ENCODE measurements at places on chromosomes 6 and 20.
A peak's percentile ranks its signal among the peaks of the same experiment; 100 is the strongest.

- no peak for DNase-seq
Measured at GRCh38 chr20:58829531-58829941, 21.2 kb downstream of the GNAS-AS1 start.

GRCh38 chr6:100228437-100228833 lies 234.4 kb upstream of the MCHR2 start:
- DNase-seq, result no peak

DNA sequence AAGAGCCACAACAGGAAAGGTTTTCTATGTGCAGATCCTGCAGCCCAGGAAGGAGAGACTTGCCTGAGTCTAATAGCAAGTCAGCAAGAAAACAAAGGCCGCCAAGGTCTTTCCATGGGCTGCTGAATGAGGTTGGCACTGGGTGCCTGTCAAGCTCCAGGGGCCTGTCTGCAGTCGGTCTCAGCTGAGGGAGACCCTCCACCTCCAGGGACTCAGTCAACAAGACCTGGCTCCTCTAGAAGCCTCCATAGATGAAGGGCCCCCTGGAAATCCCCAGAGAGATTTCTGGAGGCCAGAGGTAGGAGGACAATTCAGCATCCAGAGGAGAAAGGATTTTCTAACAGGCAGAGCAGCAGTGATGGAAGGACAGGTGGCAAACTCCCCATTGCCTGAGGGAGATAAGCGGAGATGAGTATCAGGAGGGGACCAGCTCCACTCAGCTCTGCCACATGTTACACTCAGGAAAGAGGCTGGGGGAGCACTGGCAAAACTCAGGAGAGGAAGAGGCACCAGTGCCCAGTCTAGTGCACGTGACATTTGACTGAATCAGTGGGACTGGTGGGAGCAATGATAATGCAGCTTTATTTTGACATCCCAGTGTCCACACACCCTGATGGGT lies 33.5 kb upstream of the FKBP1A start:
- DNase-seq, result no peak

DNA sequence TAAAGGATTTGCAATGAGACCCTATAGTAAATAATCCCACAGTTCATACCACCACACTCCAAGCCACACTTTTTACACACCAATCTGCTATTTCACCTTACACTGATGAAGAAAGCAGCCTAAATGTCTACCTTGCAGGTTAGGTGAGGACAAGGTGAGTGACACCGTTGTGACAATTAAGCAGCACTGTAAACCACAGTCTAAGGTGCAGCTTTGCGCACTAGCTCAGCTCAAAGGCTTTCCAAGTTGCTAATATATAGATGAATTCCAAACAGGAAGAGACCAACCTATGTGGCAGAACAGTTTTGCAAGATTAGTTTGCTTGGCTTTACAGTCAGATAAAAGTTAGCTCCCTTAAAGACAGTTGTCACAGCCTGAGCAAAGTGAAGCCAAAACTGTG lies 429.5 kb upstream of the MARCKS start:
- no peak for DNase-seq

- no peak for DNase-seq
Measured at GRCh38 chr20:56411759-56412472, at the start of gene CASS4. Gene CASS4 (plus strand): TSS chr20:56412260. CDS start chr20:56412459, 199 bp downstream.

DNA sequence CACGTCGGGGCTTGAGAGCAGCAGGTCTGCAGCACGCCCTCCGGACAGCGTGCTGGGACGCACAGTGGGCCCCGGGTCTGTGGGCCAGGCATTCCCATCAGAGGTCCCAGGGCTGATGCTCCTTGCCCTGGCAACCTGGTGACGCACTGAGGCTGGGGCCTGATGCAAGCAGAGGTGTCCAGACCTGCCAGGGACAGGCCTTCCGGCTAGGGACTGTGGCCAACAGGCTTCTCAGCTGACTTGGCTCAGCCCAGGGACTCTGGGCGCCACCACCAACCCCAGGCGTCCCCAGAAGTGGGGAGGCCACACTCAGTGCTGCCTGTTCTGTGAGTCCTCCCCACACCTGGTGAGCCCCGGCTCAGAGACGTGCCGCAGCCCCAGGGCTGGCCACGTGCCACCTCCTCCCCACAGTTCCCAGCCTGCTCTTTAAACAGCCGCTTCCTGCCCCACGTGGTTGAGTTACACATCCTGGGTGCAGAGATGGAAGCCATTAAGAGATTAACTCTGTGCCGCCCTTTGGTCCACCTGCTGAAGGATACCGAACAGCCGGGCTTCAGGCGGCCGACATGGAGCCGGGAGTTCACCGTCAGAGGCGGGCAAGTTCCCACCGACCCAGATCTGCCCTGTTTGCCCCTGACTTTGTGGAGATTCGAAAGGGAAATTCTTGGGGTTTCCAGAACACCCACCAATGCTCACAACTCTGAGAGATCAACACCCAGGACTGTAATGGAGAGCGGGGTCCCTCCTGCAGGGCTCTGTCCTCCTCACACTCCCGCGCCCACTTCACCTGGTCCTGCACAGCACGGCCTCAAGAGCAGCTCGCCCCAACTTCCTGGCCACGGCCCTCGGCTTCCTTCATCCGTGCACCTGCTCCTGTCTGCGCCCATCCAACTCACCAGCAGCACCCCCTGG lies 37.6 kb upstream of the ZBP1 start:
- peak; percentile 52 for DNase-seq

- no peak for DNase-seq
Measured at GRCh38 chr6:169224185-169224695, 29.4 kb downstream of the THBS2 start.

GRCh38 chr6:72861059-72861458 lies 239.2 kb downstream of the KCNQ5 start:
- no peak for DNase-seq

DNA sequence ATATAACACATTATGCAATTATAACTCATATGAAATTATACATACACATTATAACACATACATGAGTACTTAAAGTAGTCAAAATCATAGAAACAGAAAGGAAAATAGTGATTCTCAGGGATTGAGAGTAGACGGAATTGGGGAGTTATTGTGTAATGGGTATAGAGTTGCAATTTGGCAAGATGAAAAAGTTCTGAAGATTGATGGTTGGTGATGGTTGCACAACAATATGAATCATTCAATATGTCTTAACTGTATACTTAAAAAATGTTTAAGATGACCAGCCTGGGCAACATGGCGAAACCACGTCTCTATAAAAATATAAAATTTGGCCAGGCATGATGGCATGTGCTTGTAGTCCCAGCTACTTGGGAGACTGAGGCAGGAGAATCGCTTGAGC lies 372.7 kb downstream of the CDKAL1 start:
- DNase-seq, result no peak
